ENCODE measurements at places on chromosomes 12 and 14.

GRCh38 chr14:74579447-74580274 lies 32.4 kb downstream of the LTBP2 start:
- DNase-seq = no peak

GRCh38 chr12:24617471-24617870 lies 331.4 kb downstream of the BCAT1 start:
- no peak for DNase-seq

DNA sequence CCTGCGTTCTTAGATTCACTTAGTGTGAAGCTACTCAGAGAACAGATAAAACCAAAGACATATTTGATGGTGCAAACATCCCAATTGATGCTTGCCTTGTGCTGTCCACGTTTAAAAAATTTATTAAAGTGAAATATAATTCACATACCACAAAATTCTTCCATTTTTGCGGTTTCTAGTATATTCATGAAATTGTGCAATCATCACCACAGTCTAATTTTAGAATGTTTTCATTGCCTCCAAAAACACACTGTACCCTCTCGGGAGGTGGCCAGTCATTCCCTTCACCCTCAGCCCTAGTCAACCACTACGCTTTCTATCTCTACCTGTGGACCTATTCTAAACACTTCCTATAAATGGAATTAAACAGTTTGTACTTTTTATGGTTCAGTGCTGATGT lies 1109.2 kb downstream of the FLRT2 start:
- no peak for DNase-seq

DNA sequence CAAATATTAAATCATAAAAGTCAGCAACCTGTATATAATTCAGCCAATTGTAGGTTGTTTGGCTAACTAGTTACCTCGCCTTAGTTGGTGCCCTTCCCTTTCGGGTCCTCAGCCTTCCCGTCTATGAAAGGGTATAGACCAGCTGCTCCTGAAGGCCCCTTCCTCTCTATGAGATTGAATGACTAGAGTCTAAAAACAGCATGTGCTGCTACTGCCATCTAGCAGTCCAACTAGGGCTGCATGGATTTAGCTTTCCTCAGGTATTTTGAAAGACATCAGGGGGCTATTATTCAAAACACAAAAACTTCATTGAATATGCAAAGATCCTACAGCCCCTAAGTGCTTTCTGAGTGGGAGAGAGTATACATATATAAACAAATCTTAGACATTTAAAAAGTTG lies 37.0 kb upstream of the TMEM263 start:
- no peak for DNase-seq

- no peak for DNase-seq
Measured at GRCh38 chr14:68981539-68981976, 2.5 kb upstream of the ACTN1 start.

- DNase-seq = no peak
Measured at GRCh38 chr14:100737526-100737925, 10.8 kb downstream of the DLK1 start.

DNA sequence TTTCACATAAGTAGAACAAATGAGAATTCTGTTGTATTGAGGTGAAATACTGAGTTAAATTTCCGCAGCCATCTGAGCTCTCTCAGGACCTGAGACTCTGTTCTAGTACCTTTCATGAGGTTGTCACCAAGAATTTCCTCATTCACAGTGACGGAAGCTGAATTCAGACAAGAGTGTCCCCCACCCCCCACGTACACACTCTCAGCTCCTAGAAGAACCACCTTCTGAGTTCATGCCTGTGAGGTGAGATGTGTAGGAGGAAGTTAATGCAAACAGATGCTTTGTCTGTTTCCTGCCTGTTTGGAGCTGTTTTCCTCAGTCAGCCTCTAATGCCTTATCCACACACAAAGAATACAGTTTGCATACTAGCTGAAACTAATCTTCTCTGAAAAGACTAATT lies 18.2 kb downstream of the BICDL1 start:
- no peak for DNase-seq

DNA sequence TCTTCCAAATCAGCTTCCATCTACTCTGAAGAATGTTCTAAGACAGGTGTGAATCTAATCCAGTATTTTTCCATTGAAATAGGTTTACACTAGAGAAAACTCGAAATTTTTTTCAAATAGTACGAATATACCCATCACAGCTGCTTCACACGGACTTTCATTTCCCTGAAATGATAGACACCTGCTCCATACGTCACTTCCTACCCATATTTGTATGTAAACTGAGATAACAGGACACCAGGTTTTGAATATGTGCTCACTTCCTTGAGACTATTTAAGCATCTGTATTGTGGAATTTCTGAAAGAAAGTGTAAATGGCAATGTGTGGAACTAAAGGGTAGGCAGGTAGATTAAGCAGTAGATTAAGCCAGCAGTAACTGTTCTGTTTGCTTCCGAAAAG lies 13.4 kb upstream of the ITPR2 start:
- no peak for DNase-seq

GRCh38 chr12:108237272-108237671 lies 101.8 kb downstream of the CMKLR1 start:
- DNase-seq = no peak

DNA sequence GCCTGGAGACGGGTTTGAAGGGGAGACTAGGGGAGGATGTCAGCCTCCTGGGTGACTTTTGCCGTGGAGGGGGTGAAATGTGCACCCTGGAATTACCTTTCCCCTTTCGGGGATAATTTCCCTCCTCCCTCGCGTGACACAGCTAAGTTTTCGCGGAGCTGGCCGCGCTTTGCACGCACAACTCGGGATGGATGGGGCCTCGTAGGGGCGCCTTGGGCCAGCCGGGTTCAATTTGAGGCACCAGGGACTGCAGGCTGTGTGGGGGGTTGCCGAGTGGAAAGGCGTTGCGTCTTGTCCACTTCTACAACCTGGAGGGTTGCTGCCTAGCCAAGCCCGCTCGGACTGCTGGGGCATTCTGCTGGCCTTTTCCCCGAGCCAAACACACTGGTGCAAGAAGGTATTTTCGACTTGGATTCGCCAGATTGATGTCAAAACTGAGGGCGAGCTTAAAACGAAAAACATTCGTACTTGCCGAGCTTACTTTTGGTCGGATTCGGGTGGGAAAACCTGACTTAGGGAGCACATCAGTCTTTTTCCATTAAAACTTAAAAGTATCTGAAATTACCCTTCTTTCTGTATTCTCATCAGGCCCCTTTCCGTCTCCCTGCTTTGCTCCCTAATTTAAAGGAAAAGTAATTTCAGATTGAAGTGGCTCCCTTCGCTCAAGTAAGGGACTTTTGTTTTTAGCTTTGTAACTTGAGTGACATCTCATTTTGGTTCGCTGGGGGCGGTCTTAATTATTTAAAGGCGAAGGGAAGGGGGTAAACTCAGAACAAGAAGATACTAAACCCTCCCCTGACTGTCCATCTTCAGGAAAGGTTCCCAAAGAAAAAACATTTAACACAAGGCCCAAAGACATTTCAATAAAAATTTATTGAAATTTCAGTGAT lies 14.3 kb downstream of the TBX3 start:
- DNase-seq = no peak

- no peak for DNase-seq
Measured at GRCh38 chr14:64707661-64708060, 3.4 kb downstream of the PLEKHG3 start.

- DNase-seq = no peak
Measured at GRCh38 chr12:2124466-2125023, 71.8 kb downstream of the CACNA1C start.

GRCh38 chr12:51081421-51081820 lies 2.0 kb downstream of the CSRNP2 start:
- no peak for DNase-seq

- no peak for DNase-seq
Measured at GRCh38 chr12:49843876-49844437, 1.1 kb upstream of the BCDIN3D start.

GRCh38 chr14:75344411-75344810 lies 65.8 kb downstream of the FOS start:
- DNase-seq = no peak

DNA sequence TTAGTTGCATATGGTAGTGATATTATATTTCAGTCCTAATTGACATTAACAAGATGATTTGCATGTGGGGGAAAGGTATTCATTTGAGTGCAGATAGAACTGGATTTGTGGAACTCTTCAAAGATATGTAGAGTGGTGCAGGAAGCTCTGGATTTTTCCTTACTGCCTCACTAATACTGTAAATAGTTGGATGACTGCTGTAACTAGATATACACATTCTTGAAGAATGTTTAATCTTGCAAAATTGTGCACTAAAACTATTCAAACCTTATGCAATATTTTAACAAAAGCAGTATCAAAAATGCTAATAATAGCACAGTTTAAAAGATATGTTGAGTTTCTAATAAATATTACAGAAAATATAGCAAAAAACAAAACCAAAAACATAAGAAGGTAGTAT lies 43.1 kb upstream of the ATF7IP start:
- DNase-seq = no peak

GRCh38 chr12:67991158-67991557 lies 1.9 kb downstream of the IFNG-AS1 start:
- DNase-seq = no peak

DNA sequence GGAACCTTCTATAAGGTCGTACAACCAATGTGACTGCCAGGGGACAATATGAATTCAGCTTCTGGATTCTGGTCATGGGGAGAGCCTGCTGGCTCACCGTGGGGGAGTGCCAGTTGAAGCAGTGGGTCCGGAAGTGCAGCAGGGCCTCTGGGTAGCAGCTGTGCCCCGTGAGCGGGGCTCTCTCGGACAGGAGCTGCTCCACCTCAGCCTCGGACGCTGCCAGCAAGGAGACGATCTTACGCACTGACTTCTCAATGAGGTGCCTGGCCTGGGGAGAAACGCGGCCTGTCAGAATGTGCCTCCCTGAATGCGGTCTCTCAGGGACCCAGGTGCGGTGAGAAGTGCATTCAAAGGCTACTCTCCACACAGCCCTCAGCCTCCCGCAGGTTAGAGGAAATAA lies 42.0 kb downstream of the LGMN start:
- DNase-seq = no peak

DNA sequence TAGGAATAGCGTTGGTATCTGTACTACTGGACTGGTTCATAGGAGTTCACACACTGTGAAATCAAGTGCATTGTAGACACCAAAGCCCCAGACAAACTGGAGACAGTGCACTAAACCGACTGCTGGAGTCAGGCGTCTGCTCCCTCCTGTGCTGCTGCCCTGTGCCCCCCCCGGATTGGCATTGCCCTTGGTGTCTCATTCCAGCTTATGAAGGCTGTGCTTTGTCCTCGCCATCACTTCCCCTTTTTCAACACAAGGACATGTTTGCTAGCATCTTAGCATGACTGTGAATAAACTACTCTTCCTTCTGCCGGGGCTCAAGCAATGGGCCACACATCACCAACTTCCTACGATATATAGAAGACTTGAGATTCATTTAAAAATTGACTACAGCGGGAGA lies 84.0 kb downstream of the TMCC3 start:
- no peak for DNase-seq

DNA sequence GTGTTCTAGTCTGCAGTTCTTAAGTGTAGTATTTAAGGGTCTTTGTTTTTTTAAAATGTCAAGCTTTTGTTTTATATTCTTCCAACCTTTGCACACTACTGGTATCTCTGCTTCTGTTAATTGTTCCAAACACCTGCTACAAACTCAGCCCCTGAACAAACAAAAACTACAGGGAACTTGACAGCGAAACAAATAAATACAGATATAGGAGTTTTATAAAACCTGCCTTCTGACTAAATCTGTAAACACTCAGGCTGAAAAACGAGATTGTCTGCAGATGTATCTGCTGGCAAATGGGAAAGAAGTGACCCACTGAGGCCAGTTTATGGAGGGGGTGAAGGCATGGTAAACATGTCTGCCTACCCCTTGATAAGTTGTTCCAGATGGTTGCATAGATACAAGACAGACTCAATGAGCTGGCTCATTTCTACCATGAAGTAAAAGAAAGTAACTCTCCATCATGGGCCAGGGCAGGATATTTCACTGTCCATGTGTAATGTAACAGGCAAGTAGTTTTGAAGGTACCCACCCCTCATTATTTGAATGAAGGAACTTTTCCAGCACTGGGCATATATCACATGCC lies 75.6 kb downstream of the LMO3 start:
- DNase-seq = no peak

DNA sequence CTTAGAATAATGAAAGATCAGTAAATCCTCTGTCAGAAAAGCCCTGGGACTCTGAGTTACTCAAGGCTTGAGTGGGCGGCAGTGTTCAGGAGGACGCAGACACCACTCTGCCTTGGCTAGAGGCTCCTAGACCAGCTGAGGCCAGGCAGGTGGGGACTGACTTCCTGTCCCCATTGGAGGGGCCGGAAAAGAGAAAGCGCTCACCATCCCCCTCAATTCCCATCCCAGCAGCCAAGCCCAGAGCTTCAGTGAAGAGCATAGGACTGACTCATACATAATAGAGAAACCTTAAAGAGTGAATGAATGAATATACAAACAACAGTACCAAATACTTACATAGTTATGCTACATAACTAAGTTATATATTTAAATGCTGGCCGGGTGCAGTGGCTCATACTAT lies 62.0 kb downstream of the PLEKHG7 start:
- DNase-seq = no peak

DNA sequence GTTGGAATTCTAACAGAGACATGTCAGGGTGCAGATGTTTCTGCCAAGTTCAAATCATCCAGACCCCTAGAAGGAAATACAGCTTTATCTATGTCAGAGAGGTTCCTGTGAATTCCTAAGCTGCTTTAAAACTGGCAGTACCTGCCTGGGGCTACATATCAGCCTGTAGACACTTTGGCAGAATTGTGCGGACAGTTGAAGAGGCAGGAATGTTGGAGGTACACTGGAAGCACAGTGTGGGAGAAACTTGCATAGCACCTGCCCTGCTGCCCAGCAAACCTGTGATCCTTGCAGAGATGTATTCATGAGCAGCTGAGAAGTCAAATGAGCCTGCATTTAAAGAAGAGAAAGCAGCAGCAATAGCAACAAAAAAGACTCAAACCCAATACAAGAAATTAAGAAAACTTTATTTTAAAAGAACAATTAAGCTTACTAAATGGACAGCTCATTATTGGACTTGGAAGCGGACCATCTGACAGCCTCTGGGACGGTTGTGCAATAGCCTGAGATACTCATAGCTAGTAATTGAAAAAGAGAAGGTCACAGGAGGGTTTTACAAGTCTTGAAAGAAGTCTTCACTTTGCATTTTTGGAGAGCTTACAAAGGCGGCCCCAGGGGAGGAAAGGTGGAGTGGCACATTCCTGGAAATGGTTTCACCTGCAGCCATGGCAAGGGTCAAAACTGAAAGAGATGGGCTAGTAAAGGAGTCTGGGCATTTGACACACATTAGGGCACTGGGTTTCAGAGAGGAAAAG lies 280.9 kb upstream of the FLRT2 start:
- no peak for DNase-seq

GRCh38 chr12:75341873-75342272 lies 7.4 kb downstream of the GLIPR1L1 start:
- DNase-seq = no peak

- no peak for DNase-seq
Measured at GRCh38 chr14:76647697-76648298, 113.5 kb upstream of the VASH1 start.

GRCh38 chr12:25796523-25797000 lies 161.9 kb upstream of the RASSF8 start:
- no peak for DNase-seq

- no peak for DNase-seq
Measured at GRCh38 chr14:67512463-67513310, 20.4 kb upstream of the PLEKHH1 start.

GRCh38 chr14:55126932-55127459 lies 2.1 kb upstream of the LGALS3 start:
- DNase-seq = no peak

- DNase-seq = no peak
Measured at GRCh38 chr12:130331146-130331545, 6.5 kb upstream of the PIWIL1 start.

- no peak for DNase-seq
Measured at GRCh38 chr12:11687528-11687927, 38.1 kb downstream of the ETV6 start.
